NCI-H2081 treated with DMSO at 0.1 percent for 48 hours (cell line): ENCODE measurements at places on chromosomes 1 and 21.

GRCh38 chr1:247923941-247924340, 748 bp upstream of the OR2AJ1 start:
- DNase-seq = no peak

- no peak for DNase-seq
Measured at GRCh38 chr1:173682184-173682583, 12.5 kb upstream of the ANKRD45 start.

GRCh38 chr1:24416666-24417391, 1.2 kb downstream of the NIPAL3 start:
- DNase-seq = no peak

DNA sequence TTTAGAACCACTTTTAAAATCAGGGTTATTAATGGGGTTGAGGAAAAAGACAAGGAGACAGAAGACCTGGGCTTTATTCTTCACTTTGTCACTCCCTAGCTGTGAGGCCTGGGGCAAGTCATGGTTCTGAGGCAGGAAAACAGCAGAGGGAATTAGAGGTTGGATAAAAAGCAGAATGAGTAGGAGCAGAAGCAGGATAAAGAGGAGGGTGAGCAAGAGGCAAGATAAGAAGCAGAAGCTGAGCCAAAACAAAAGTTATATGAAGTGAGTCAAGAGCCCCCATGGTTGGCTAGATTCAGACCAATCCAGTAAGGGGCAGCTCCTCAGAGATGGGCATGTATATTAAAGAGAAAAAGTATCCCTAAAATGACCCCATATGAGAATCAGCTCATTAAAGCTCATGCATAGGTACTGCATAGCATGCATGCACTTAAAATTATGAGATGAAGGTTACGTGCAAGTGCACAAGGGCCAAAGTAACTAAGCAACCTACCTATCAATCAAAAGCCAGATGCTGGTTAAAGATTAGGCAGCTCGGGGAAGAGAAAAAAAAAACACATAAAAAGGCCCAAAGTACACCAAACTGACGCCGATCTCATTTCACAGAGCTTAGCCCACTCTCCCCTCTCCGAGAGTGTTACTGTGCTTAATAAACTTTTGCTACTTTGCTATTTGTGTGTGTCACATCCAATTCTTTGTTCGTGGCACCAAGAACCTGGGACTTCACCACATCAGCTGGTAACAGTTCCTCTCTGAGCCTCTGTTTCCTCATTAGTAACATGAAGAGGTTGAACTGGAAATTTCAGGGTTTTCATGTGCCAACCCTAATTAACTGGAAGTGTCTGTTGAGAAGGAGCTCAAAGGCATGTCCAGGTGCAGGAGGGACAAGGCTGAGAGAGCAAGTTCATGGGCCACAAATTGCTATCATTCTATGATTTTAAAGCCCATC, 2.2 kb downstream of the AVPR1B start:
- DNase-seq = no peak

DNA sequence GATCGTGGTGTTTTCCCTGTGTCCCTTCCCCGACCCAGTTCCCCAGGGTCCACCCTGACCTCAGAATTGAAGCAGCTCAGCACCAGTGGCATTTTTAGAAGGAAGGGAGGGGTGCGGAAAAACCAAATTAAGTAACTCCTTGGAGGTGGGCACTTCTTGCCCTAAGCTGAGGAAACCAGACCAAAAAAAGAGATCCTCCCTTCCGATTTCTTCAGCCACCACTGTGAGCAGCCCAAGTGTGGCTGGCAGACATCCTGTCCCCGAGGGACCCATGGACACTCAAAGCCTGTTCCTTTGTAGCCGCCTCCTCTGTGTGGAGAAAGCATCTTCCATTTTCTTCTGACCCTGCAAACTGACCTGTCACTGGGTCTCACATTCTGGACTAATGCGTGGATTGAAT, 31.3 kb downstream of the KIRREL1 start:
- DNase-seq = no peak
